Renal cortical epithelial cell (primary cell): ENCODE measurements at places on chromosomes 5 and 9. TPM values are rescaled to one million over a fixed set of nuclear protein-coding genes. Genes with fewer than 3 reads are reported as not detected.

DNA sequence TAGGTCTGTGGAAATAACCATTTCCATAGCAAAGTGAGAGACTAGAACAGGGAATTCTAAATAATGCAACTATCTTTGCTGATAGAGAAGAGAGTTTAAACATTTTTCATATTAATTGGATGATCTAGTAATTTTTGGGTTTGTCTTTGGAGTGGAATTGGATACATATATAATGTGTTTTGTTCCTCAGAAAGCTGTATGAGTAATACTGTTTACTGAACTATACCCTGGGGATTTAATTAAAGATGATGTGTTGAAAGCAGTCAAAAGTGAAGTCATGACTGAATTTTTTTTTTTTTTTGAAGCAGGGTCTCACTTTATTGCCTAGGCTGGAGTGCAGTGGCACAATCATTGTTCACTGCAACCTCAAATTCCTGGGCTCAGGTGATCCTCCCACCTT is 17.9 kb downstream of the FER start:
- peak; percentile 36 for DNase-seq

Gene IL11RA
- 4.2 and 4.5 TPM in 2 replicates for total RNA-seq

DNA sequence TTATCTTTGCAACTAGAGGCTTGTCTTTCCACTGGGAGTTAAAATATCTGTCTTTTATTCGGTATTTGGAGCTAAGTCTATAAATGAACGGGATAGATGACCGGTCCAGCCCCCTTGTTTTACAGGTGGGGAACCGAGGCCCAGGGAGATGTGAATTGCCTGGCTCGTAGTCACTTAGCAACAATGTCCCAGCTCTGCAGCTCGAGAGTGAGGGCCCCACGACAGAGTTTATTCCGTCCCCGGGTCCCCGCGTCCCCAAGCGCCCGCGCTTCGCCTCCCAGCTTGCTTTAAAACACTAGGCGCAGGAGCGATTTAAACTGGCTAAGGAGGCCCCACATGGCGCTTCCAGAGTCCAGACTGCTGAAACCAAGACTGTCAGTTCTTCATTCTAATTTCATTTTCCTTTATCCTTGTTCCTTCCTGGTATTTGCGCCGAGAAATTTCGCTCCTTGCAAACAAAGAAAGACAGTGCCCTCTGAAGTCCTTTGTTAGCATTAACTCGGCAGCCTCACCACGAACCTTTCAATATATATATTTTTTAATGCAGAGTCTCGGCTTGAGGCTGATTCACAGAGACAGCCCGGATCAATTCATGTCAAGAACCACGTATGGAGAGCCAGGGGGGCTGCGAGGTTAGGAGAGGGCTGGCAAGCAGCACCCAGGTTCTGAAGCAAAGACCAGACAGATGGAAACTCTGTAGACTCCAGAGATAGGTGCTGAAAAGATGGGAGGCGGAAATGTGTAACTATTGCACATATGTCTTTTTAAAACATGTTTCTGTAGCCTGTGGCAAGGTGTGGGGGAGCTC is 1.4 kb upstream of the ENC1 start:
- peak; percentile 84 for DNase-seq

Gene BTNL9
- total RNA-seq = not detected in 2 replicates

- DNase-seq = no peak
Observed at GRCh38 chr9:93096131-93096802, at the start of gene CARD19. Gene CARD19, plus strand, starts transcription at chr9:93096217. Its CDS starts 129 bp downstream, at chr9:93096346.

Gene HAVCR1
- 289 and 397 TPM in 2 replicates for total RNA-seq

DNA sequence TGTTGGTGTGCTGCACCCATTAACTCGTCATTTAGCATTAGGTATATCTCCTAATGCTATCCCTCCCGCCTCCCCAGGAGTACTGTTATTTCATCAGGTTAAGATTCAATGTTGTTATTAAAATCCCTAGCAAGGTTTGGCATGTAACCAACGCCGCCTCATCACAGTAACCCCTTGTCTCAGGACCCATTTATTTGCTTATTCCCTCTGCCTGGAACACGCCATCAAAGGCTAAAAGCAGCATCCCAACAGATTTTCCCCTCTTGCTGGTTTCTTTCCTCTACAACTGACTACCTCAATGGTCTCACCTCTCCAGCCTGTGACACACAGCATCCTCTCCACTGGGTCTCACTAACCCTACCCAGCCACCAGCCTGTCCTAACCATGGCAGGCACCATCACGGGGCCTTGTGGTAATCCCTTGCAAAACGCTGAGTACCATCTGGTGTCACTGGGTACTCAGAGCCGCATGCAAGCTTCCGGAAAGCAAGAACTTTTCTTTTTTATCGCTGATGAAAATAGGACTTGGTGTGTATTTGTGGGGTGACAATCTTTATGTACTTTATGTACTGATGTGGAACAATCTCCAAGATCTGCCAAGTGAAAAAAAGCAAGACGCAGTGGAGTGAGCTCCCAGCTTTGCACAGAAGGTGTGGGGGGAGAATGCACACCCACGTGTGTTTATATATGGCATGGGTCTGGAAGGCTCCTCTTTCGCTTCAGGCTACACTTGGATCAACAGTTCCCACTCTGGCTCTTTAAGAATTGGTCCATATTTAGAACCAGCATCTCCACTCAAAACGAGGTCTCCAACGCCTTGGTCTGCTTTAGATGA is 6.1 kb downstream of the RPS14 start:
- DNase-seq = no peak

- no peak for DNase-seq
Observed at GRCh38 chr9:16884952-16885513, 14.6 kb upstream of the BNC2 start.

GRCh38 chr9:34059281-34059680 is 10.6 kb upstream of the UBAP2 start:
- DNase-seq = no peak

Gene ELOVL7
- 17.5 and 27.3 TPM in 2 replicates for total RNA-seq

DNA sequence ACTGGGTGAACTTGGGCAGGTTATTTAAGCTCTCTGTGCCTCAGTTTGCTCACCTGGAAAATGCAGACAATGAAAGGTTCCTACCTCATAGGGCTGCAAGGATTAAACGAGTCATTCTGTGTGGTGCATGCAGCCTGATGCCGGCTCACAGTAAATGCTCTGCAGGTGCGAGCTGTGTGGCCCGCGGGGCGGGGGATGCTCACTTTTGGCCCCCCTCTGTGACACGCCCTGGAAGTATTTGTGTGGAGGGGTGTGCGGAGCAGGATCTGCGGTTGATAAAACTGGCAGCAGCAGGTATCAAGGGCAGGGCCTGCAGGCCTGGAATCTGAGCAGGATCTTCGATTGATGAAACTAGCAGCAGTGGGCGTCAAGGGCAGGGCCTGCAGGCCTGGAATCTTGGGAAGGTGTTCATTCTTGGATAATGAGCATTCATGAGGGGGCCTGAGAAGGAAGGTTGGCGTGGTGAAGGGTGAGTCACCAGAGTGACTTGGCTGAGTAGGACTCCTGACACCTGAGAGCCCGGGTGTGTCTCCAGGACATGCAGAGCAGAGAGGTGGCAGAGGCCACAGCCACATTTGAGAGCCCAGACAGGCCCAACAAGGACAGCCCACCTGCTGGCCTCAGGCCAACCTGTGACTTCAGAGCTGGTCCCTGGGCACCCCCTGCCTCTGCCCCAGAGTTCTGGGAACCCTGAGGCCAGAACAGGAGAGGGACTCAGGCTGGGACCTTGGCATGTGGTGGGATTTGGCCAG is 11.9 kb downstream of the UNC5A start:
- DNase-seq = peak; percentile 79

DNA sequence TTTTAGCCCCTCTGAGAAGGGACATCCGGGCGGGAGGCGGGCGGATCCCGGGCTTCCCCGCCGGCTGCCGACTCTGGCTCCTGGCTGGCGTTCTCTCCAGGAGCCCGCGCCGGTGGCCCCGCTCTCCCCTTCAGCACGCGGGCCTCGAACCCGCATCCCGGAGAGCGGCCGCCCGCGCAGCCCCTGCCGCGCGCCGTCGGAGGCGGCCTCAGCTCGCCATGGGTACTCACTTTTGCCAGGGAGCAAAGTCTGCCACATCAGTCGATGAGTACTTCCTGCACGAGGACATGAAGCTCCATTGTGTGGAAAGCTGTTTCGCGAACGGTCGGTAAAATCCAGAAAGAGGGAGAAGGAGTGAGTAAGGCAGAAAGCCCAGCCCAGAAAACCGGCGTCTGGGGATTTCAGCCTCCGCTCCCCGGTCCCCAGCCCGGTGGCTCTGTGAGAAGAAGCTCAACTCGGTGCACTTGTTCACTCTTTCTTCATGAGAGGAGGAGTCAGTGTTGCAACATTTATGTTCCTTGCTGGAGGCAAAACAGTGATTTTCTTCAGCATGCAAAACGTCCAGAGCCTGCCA is at the start of gene PRLR:
TSS of gene PRLR (minus strand) at position 450 of the 574 bp plus-strand sequence. CDS start 140,867 bp downstream, outside the sequence.
- peak; percentile 81 for DNase-seq

- DNase-seq = no peak
Observed at GRCh38 chr9:122057211-122057610, 35.9 kb downstream of the TTLL11 start.

- peak; percentile 43 for DNase-seq
Observed at GRCh38 chr9:111621895-111622480, 9.1 kb upstream of the DNAJC25 start.

DNA sequence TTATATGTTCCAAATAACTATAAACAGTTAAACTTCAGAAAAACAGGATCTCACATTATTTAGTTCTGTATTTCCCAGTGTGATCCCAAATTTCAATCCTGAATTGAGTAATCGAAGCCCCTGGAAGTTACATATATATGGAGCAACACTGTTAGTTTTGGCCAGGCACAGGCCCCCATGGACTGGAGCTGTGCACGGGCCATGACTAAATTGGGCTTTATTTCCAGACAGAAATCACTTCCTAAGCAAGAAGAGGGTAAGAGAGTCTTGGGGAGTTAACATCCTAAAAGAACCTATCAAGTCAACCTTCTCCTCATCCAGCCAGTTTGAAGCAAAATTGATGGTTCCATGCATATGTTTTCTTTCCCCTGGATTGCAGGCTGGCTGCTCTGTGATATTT is 393.0 kb downstream of the TMEM167A start:
- no peak for DNase-seq

DNA sequence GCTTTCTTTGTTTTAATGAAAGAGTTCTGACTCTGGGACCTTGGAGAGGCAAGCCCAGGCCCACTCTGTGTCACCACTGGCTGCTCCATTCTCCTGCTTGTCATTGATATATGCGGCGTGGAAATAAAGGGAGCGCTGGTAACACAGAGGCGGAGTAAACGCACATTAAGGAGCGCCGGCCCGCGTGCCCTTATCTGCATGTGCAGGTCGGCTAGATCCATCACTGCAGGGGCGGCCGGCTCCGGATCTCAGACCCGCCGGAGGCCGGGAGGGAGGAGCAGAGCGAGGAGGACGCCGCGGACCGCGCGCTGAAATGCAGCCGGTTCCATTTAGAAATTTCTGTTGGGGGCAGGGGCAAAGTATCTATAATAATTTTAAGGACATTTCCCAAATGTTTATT is 70.8 kb downstream of the MRPL36 start:
- no peak for DNase-seq

GRCh38 chr5:368183-369084 is 46.9 kb downstream of the AHRR start:
- DNase-seq = no peak

- DNase-seq = no peak
Observed at GRCh38 chr5:144896473-144896872, 725.8 kb downstream of the KCTD16 start.

DNA sequence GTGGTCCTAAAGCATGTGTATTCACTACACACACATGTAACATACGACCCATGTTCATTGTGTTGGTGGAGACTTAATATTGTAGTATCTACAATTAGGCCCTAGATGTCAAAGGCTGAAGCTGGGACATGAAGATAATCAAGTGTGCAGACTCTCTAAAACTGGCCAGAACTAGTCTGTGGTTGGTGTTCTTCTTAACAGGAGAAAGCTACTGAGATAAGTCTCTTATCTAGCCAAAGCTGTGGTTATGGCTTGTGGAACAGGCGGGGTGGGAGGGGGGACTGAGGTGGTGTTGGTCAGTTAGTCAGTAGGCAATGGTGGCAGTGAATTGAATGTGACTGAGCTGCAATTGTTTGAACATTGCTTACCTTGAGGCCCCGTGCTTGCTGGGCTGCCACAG is 112.7 kb upstream of the SLC24A2 start:
- DNase-seq = no peak

GRCh38 chr5:80094236-80094738 is 59.1 kb downstream of the THBS4 start:
- peak; percentile 6 for DNase-seq

DNA sequence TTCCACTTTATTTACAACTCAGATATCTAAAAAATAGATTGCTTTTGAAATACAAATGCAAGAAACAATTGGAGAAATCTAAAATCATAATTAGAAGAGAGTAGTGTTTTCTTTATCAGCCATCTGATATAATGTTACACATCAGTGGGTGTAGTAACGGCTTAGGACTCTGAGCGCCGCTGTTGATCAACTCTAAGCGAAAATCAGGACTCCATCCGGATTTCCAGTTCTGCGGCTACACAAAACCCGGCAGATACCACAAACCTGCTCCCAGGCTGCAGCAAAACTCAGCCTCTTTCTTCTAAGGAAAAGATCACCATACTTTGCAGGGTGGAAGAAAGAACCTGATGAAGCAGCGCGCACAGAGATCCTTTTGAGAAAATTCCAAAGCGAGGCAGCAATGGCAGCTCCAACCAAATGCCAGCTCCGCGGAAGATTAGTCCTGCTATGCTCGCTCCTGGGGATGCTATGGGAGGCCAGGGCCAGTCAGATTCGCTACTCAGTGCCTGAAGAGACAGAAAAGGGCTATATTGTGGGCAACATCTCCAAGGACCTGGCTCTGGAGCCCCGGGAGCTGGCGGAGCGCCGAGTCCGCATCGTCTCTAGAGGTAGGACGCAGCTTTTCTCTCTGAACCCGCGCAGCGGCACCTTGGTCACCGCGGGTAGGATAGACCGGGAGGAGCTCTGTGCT is at the start of gene PCDHGA9:
TSS of gene PCDHGA9 (plus strand) at position 226 of the 691 bp plus-strand sequence. CDS start at position 401, 175 bp downstream.
- peak; percentile 15 for DNase-seq

- no peak for DNase-seq
Observed at GRCh38 chr5:136315667-136316066, 49.7 kb downstream of the TRPC7 start.

GRCh38 chr5:142222866-142223558 is 101.8 kb downstream of the SPRY4 start:
- no peak for DNase-seq

Gene OGN
- total RNA-seq = not detected in 2 replicates

- peak; percentile 18 for DNase-seq
Observed at GRCh38 chr9:136488247-136489214, 5.7 kb upstream of the SEC16A start.

Gene ZNF474
- total RNA-seq = 0.17 and 0.50 TPM in 2 replicates

- no peak for DNase-seq
Observed at GRCh38 chr5:122253794-122254193, 58.2 kb upstream of the SNCAIP start.

Gene WWC1
- total RNA-seq = 173 and 319 TPM in 2 replicates

GRCh38 chr5:157198277-157198986 is 17.8 kb downstream of the ITK start:
- no peak for DNase-seq
